ENCODE measurements at places on chromosomes 2 and 18.

DNA sequence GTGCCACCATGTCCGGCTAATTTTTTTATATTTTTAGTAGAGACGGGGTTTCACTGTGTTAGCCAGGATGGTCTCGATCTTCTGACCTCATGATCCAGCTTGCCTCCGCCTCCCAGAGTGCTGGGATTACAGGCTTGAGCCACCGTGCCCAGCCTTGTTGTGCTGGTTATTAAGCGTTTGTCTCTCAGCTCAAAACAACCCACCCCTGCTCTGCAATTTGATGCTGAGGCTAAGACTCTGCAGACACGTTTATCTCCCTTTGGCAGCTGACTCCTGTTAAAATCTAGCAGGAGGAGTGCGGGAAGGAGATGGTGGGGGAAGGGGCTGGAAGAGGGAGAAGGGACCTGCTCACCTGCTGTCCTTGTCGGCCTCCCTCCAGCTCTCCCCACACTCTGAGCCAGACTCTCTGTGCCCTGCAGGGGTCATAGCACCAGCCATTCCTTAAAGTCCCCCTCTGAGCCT, 29.9 kb upstream of the IMPA2 start:
- H3K4me1 ChIP-seq = no peaks in the 10 kb centered on the region
- H3K27ac ChIP-seq = no peak overlapping the region
- no peak for DNase-seq
- no peaks in the 10 kb centered on the region for H3K27me3 ChIP-seq
- H3K36me3 ChIP-seq = no peaks in the 10 kb centered on the region
- H3K4me3 ChIP-seq = no peak overlapping the region

DNA sequence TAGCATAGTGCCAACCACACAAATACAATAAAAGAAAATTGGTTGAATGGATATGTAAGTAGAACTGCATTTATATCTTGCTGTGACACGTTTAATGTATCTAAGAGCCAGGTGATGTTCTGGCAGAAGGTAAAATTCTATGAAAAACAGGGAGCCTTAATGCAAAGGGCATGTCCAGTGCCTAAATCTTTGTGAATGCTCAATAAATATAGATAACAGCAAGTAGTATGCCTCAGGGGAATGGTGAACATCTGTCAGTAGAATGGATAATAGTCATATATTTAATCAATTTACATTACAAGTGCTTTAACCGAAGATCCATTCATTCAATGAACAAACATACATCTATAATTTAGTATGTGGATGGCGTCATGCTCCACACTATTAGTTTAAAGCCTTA, 43.7 kb upstream of the NYAP2 start:
- H3K4me1 ChIP-seq = no peaks in the 10 kb centered on the region
- H3K4me3 ChIP-seq = no peak overlapping the region
- DNase-seq = no peak
- H3K27me3 ChIP-seq = no peaks in the 10 kb centered on the region

GRCh38 chr2:10097352-10098148, 17.3 kb upstream of the CYS1 start:
- H3K4me1 ChIP-seq = no peaks in the 10 kb centered on the region
- no peak for DNase-seq
- H3K27ac ChIP-seq = no peak overlapping the region

- no peak for DNase-seq
- no peaks in the 10 kb centered on the region for H3K4me1 ChIP-seq
- H3K36me3 ChIP-seq = no peaks in the 10 kb centered on the region
- H3K27ac ChIP-seq = no peak overlapping the region
- no peaks in the 10 kb centered on the region for H3K27me3 ChIP-seq
- no peak overlapping the region for H3K4me3 ChIP-seq
These were observed 598.2 kb upstream of the KLHL29 start for GRCh38 chr2:22786817-22787216.

DNA sequence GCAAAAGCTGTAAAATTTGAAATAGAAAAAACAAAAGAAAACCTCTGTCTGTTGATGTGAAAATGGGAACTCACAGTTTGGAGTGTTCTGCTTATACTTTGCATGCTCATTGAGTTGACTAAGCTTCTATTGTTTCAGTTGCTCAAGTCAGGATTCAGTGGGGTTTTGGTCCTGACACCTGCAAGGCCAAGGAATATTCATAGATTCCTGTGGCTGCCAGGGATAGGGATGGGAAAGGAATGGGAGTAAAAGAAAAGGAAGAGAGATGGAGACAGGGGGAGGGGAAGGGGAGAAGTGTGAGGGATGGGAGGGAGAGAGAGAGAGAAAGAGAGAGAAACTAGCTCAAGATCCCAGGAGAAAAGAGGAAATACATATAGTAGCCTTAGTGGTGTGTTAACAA, 1.3 kb downstream of the CPS1 start:
- H3K27ac ChIP-seq = no peak overlapping the region
- no peaks in the 10 kb centered on the region for H3K36me3 ChIP-seq
- no peak overlapping the region for H3K4me3 ChIP-seq

DNA sequence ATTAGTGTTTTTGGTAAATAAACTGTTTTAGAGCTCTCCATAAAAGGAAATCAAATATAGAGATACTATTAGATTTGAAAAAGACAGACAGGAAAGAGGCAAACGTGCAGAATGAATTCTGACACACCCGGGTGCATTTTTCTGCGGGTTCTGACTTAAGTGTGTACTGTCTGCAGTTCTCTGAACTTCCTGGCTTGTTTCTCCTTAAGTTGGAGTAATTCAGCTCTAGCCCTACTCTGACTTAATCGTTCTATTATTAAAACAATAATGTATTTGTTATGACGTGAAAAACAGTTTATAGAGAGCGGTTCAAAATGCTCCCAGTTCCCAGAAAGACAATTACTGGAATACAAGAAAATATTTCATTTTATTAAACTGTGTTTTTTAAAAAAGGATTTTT, 305.9 kb downstream of the ARHGAP15 start:
- no peak overlapping the region for H3K27ac ChIP-seq
- no peaks in the 10 kb centered on the region for H3K4me1 ChIP-seq
- H3K27me3 ChIP-seq = no peaks in the 10 kb centered on the region
- DNase-seq = no peak
- H3K4me3 ChIP-seq = no peak overlapping the region

DNA sequence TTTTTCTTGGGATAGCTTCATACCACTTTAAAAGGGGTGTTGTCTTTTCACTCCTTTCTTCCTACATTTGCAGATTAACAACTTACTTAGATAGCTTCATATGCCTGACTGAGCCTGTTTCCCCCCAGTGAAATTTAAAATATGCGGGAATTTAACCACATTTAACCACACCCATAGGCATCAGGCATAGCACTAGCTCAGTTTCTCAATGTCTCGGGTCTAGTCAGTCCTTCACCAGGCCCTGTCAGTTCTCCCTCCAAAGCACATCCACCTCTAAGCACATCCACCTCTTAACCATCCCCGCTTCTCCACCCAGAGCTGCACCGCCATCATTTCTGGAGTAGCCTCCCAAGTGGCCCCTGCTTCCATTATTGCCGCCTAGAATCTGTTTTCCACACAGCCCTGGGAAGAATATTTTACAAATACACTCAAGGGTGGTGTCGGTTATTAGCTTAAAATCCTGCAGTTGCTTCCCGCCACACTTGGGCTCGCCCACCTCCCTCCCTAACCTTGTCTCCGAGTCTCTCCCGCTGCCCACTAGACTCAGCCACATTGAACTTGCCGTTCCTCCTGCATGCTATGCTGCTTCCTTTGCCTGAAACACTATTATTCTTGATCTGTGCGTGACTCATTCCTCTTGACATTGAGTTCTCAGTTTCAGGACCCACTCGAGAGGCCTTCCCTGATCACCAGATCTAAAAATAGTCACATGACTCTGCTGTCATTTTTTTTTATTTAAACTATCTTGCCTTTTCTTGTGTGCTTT, 68.3 kb downstream of the SPTBN1 start:
- H3K4me1 ChIP-seq = no peaks in the 10 kb centered on the region
- no peak for DNase-seq
- H3K4me3 ChIP-seq = no peak overlapping the region
- peak overlapping the region; percentile 55 for H3K27ac ChIP-seq

GRCh38 chr18:54235871-54236270, 11.4 kb upstream of the MBD2 start:
- H3K4me3 ChIP-seq = no peak overlapping the region
- no peak for DNase-seq
- H3K36me3 ChIP-seq = no peaks in the 10 kb centered on the region
- H3K27me3 ChIP-seq = no peaks in the 10 kb centered on the region
- H3K27ac ChIP-seq = peak overlapping the region; percentile 15
- no peaks in the 10 kb centered on the region for H3K4me1 ChIP-seq

GRCh38 chr2:98034745-98035144, 39.0 kb upstream of the TMEM131 start:
- no peaks in the 10 kb centered on the region for H3K27me3 ChIP-seq
- no peak for DNase-seq
- H3K4me3 ChIP-seq = no peak overlapping the region

- H3K36me3 ChIP-seq = no peaks in the 10 kb centered on the region
- no peak for DNase-seq
- no peaks in the 10 kb centered on the region for H3K27me3 ChIP-seq
- H3K4me1 ChIP-seq = no peaks in the 10 kb centered on the region
These were observed 23.4 kb upstream of the FAM110C start for GRCh38 chr2:69366-70344.

DNA sequence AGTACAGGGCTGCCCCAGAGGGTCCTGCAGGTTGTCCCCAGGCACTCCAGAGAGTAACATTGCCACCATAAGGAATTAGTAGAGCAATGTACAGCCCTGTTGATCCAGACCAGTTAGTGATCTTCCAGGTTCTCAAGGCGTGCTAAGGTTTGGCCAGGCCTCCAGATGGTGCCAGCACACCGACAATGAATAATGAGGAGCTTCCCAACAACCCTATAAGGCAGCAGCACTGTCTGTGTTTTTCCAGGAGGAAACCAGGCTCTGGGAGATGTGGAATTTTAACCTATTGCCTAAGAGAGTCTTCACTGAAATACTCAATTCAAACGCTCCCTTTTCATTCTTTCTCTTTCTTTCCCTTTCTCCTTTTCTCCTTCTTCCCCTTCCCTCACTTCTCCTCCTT, 122.1 kb downstream of the MGAT5 start:
- no peak overlapping the region for H3K27ac ChIP-seq
- H3K4me3 ChIP-seq = no peak overlapping the region
- H3K27me3 ChIP-seq = no peaks in the 10 kb centered on the region
- no peak for DNase-seq
- H3K36me3 ChIP-seq = no peaks in the 10 kb centered on the region

DNA sequence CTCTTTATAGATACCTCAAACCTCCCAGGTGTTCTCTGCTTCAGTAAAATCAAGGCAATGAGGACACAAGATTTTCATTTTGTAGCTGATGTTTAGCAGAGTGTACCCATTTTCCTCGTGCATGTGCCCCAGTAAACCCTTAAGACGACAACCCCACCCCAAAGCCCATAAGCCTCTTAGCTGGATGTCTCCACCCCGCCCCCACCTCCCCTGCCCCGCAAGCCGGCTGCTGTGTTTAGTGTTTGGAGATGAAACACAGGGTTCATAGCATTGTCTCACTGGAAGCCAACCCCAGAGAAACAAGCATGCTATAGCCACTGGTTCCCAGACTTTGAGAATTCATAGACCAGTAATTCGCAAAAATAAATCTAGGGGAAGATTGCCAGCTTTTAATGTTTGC, 5.8 kb upstream of the SAG start:
- no peak overlapping the region for H3K4me3 ChIP-seq
- H3K27ac ChIP-seq = no peak overlapping the region
- no peaks in the 10 kb centered on the region for H3K27me3 ChIP-seq
- DNase-seq = no peak
- H3K4me1 ChIP-seq = no peaks in the 10 kb centered on the region

DNA sequence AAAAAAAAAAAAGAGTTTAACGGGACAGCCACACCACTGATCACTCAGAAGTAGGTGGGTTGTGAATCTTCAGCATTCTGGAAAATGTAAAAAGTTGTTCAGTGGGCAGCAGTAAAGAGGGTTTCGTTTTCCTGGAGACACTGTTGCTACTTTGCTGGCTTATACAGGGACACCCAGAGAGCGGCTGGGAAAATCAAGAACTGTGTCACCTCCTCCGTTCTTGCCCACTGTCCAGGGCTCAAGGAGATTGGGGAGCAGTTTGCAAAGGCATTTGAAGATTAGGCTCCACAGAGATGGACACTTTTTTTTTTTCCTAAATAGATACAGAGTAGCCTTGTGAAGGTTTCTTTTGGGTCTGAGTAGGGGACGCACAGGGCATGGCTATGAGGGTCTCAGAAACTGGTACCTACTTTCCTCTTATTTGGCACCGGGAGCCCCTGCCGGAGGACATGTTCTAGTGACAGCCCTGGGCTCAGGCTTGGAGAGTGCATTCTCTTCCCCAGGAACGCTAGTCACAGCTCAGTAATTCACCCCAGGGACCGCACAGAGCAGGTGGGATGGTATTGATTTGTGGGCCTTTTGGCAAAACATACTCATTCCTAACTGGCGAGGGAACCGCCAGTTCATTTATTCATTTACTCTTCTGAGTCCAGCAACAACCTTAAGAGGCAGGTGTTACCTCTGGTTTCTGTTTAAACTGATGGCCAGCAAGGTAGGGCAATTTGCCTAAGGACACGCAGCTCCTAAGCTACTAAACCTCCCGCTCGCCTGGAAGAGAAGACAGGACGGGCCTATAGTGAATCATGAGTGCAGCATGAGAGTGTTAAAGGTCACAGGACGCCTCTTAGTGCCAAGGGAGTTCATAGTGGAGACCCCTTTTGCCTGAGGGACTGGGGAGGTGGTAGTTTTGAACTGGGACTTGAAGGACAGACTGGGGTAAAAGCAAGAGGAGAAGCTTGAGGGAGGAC, 53.1 kb downstream of the HPCAL1 start:
- no peak overlapping the region for H3K27ac ChIP-seq
- no peaks in the 10 kb centered on the region for H3K4me1 ChIP-seq
- no peak overlapping the region for H3K4me3 ChIP-seq
- no peaks in the 10 kb centered on the region for H3K27me3 ChIP-seq
- no peaks in the 10 kb centered on the region for H3K36me3 ChIP-seq

GRCh38 chr2:24785671-24786321, 7.4 kb downstream of the PTRHD1 start:
- H3K4me3 ChIP-seq = no peak overlapping the region
- DNase-seq = no peak
- no peaks in the 10 kb centered on the region for H3K27me3 ChIP-seq
- H3K27ac ChIP-seq = no peak overlapping the region
- no peaks in the 10 kb centered on the region for H3K36me3 ChIP-seq

DNA sequence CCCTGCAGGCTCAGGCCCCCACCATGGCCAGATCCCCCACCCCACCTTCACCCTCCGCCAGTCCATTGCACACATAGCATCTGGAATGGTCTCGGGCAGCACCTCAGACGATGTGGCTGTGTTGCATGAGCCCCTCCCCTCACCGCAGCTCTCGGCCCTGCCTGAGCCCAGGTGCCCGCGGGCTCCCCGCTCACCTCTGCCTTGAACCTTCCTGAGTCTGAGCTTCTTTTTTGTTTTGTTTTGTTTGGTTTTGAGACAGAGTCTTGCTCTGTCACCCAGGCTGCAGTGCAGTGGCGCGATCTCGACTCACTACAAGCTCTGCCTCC, 20.1 kb downstream of the RRM2 start:
- no peak overlapping the region for H3K27ac ChIP-seq
- no peaks in the 10 kb centered on the region for H3K36me3 ChIP-seq
- H3K27me3 ChIP-seq = no peaks in the 10 kb centered on the region
- no peak overlapping the region for H3K4me3 ChIP-seq
- no peak for DNase-seq

GRCh38 chr2:164205347-164205746, 415.9 kb downstream of the GRB14 start:
- no peak overlapping the region for H3K4me3 ChIP-seq
- no peak for DNase-seq
- H3K4me1 ChIP-seq = no peaks in the 10 kb centered on the region
- no peak overlapping the region for H3K27ac ChIP-seq
